Right cardiac atrium (tissue), 5 donors: ENCODE measurements at places on chromosomes 11 and 22. TPM values are rescaled to one million over a fixed set of nuclear protein-coding genes. Genes with fewer than 3 reads are reported as not detected.

DNA sequence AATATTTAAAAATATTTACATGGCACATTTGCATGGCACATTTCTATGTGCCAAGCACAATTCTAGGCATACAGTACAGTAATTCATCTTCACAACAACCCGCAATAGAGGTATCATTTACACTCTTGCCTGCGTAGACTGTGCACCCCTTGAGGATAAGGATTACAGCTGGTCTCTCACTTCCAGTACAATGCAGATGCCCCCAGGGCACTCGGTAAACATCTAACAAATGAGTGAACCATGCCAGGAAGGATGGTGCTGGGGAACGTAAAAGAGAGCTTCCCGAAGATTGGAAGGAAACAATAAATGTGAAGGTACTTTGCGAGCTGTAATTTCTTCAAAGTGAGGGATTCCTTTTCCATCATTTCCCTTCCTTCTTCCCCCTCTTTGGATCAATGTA lies 1.3 kb downstream of the PRPF19 start:
- DNase-seq, result no peak

The AQP11 gene
- polyA plus RNA-seq, result 0.81 TPM

The OR52H1 gene
- polyA plus RNA-seq, result not detected

DNA sequence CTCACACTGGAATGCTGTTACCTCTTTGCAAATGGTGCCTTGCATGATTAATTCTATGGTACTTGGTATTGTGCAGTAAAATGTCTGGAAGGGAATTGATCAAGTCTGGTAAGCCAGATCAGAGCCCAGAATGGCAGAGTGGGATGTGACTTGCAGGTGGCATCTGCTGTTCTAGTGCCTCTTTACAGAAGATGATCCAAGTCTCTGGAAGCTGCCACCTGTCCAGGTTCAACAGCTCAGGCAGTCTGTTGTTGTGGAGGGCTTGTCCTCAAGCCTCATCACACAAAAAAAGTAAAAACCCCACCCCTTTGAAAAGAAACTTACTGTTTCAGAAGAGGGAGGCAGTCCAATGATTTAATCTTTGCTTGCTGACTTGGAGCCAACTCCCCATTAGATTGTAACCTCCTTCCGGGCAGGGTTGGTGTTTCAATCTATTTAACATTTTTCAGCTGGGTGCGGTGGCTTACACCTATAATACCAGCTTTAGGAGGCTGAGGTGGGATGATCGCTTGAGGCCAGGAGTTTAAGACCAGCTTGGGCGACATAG lies 17.1 kb downstream of the ZNRF3 start:
- no peak for DNase-seq

The LARGE2 gene
- polyA plus RNA-seq, result 0.32 TPM
